ENCODE measurements at places on chromosomes 16 and 17.

- DNase-seq, result no peak
Measured at GRCh38 chr17:37179893-37180292, 195.9 kb upstream of the C17orf78 start.

DNA sequence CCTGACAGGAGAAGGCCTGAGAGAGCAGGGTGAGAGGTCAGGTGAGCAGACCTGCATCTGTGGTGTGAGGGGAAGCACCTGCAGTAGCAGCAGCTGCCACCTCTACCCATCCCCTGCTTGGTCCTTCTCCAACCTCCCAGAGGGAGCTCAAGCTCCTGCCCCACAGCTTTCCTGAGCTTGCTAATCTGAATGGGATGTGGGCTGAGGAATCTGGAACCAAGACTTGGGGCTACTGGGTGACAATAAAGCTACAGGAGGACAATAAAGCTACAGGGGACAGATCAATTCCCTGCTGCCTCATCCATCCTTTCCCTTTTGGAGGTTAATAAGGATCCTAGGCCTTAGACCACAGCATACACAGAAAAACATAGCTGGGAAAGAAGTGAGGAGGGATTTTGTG is 4.9 kb upstream of the TBX4 start:
- peak; percentile 28 for DNase-seq

DNA sequence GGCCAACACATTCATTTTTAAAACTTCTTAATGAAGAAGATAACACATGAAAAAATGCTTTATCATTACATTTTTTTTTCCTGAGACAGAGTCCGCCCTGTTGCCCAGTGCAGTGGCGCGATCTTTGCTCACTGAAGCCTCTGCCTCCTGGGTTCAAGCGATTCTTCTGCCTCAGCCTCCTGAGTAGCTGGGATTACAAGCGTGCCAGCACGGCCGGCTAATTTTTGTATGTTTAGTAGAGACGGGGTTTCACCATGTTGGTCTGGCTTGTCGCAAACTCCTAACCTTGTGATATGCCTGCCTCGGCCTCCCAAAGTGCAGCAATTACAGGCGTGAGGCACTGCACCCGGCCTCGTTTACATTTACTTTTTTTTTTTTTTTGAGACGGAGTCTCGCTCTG is 13.2 kb downstream of the HBQ1 start:
- DNase-seq, result no peak

- no peak for DNase-seq
Measured at GRCh38 chr17:7419819-7420610, at the start of gene SPEM1. Gene SPEM1, plus strand, starts transcription at chr17:7420324. Its CDS starts 61 bp downstream, at chr17:7420385.

DNA sequence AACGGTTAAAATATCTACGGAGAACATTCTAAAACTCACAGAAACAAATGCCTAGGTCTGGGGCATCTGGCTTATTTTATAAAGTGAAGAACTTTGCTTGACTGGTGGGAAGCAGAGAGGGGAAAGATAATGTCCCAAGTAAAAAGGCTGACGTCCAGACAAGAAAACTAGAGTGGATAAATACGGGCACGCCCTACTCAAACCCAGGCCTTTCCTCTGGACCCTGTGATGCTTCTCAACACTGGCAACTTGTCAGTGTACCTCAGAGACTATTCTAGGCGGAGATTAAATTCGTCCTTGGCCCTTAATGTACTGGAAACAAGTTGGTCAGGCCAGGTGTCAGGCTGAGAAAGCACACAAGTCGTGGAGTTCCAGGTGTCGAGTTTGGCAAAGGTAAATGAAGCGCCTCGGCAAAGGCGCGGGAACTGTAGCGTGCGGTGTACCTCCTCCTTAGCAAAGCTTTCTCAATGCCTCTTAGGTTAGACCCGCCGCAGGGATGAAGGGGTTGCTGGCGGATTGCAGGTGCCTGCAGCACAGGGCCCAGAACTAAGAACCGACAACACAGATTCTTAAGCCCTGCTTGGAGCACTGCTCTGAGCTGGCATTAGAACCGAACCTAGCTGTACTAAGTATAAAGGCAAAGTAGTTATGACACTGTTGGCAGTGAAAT is 668 bp upstream of the UNK start:
- peak; percentile 81 for DNase-seq

DNA sequence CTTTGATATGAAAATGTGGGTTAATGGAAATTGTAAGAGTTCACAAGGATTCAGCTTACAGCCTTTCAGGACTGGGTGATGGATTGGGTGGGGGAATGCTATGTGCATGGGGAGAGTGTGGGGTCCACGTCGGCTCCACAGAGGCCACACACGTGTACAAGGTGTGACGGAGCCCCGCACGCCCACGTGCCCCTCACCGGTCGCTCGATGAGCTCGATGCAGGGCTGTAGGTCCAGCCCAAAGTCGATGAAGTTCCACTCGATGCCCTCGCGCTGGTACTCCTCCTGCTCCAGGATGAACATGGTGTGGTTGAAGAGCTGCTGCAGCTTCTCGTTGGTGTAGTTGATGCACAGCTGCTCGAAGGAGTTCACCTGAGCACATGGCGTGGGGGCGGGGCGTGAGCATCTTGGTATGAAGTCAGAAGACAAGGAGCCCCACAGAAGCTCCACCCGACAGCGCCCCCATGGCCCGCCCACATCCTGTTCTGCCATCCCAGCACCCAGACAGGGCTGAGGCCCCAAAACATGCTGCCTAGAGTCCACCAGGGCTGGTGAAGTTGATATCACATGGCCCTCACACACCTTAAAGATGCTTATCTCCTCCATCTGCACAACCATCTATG is 99.1 kb downstream of the MYH11 start:
- no peak for DNase-seq

DNA sequence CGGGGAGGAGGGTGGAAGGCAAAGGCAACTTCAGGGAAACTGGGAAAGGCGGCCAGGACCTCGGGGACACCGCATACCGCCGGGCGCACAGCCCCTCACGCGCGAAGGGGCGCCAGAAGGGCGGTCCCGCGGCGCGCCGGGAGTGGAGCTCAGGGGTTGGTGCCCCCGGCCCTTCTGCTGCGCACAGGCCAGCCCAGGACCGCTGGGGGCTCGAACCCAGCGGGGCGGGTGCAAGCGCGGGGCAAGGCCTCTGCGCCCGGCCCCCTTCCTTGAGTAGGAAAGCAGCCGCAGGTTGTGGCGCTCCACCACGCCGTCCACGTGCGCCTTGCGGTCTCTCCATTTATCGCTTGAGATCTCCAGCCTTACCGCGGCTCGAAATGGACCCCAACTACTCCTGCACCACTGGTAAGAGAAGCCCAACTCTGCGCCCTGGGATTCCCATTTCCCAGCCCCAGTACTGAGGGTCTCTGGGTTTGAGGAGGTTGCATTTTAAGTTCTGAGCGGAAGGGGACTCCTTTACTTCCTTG is 3.0 kb upstream of the MT1A start:
- DNase-seq, result no peak

GRCh38 chr16:75820672-75821071 is 94.4 kb upstream of the CPHXL start:
- no peak for DNase-seq

- no peak for DNase-seq
Measured at GRCh38 chr16:81843243-81843582, 64.1 kb downstream of the PLCG2 start.

DNA sequence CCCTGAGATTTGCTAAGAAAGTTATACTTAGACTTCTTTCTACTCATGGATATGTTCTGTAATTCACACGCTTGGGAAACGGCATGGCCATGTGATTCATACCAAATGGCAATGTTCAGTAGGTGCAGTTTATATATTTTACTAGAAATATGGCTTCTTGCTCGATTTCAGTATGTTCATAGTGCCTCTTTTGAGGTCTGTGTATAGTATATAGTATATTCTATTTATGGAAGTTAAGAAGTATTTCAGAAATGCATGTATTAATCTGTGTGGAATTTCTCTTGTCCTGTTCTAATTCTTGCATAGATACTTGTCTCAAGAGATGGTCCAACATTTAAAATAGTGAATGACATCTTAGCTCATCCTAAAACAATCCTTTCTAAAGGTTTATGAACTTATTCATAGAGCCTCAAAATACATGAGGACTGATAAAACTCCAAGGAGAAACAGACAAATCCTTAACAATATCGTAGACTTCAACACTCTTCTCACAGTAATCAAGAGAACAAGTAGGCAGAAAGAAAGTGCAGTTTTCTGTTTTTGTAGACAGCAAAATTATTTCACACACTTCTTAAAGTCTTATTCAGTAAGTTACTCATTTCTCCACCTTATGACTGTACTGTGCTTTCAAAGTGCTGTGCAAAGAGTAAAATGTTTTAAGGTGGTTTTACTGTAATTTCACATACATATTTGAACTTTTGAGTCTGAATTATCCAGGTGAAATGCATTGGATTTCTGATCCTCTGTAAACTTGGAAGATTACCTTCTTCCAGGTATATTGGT is 11.1 kb downstream of the BPTF start:
- no peak for DNase-seq

- no peak for DNase-seq
Measured at GRCh38 chr16:9919460-9919859, 262.8 kb downstream of the GRIN2A start.

DNA sequence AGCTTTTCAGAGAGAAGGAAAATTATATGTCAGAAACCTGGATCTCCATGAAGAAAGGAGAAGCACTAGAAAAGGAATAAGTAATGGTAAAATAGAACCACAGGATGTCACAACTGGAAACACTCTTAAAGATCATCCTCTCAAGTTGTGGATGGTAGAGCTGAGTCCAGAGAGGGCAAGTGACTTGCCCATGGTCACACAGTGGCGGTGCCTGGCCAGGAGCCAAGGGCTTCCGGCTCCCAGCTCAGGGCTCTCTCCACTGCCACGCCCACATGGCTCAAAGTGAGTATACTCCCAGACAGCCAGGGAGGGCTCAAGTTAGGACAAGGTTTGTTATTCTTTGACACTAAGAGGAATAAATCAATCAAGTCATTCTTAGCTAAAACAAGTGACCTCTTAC is 159.8 kb downstream of the COPRS start:
- no peak for DNase-seq

GRCh38 chr16:30659507-30660423 is 1.5 kb downstream of the FBRS start:
- no peak for DNase-seq

- DNase-seq, result no peak
Measured at GRCh38 chr17:4249452-4250029, 14.2 kb downstream of the ANKFY1 start.

Measured in coronary artery (tissue), 2 donors.